G401 (cell line): ENCODE measurements at places on chromosomes 16 and 17. TPM values are rescaled to one million over a fixed set of nuclear protein-coding genes. Genes with fewer than 3 reads are reported as not detected.

The LGALS9B gene
- total RNA-seq = not detected in 2 replicates

The HES7 gene
- total RNA-seq = 1.1 and 3.9 TPM in 2 replicates

The SCRN2 gene
- 68.4 and 72.7 TPM in 2 replicates for total RNA-seq

The PMFBP1 gene
- 1.1 and 13.4 TPM in 2 replicates for total RNA-seq

DNA sequence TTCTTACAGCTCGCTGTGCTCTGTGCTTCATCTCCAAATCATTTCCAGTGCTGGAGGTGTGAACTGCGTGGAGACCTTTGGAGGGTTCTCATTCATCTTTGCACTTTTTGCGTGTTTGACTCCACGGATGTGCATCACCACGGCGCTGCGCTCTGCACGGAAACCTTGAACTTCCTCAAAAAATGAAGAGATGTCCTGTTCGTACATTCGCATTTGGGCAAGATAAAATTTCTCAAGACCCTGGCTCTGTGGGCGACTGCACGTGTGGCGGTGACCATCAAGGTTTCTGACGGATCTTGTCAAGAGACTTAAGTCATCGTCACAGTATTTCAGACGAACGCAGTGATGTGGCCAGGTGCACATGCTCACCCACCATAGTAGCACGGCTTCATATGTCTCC, 10.3 kb upstream of the PVALEF start:
- no peak for DNase-seq

GRCh38 chr17:49901460-49902331, 53.8 kb upstream of the TAC4 start:
- no peak for DNase-seq
